NCI-H1105 (cell line): ENCODE measurements at places on chromosomes 2 and 18.

DNA sequence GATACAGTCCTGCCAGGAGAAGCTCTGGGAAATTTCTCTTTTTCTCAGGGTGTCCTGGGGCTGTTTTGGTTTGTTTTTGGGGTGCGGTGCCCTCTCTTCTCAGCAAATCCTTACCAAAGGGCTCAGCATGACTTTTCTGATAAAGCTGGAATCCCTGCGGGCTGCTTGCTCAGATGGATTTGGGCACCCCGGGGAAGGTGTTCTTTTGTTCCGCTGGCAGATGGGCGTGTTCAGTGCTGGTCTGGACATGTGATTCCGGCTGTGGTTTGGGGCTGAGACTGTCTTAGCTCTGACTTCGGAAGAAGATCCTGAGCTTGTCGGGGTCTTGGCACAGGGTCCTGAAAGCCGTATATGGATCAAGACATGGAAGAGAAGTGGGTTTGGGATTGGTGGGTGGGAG, 134.2 kb upstream of the SPRED2 start:
- no peak for DNase-seq

DNA sequence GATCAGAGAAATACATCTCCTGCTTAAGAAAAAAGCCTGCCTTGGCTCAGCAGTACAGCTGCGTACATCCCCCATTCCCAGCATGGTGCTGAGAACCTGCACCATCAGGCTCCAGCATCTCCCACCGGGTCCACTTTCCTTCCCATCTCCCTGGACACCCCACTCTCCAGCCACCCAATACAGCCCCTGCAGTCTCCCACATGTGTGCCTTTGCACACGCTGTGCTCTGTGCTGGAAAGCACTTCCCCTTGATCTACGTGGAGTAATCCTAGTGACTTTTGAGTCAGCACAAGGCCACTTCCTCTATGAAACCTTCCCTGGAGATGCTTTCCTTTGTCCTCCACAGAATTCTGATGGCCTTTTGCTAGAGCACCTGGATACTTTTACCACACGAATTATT, 17.0 kb downstream of the STAT1 start:
- no peak for DNase-seq

DNA sequence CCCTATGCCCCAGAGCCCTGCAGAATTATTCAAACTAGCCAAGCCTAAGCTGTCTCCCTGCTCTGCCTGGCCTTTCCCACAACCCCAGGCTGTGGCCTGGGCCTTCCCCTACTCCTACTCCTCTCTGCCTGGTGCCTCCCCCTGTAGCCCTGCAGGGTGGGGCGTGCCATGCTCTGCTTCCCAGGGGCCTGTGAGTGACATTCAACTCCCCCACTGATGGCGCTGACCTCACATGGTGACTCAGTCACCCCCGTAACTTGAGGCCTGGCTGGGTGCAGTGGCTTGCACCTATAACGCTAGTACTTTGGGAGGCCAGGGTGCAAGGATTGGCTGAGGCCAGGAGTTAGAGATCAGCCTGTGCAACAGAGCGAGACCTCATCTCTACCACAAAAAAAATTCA, 60.6 kb downstream of the KIF1A start:
- no peak for DNase-seq

DNA sequence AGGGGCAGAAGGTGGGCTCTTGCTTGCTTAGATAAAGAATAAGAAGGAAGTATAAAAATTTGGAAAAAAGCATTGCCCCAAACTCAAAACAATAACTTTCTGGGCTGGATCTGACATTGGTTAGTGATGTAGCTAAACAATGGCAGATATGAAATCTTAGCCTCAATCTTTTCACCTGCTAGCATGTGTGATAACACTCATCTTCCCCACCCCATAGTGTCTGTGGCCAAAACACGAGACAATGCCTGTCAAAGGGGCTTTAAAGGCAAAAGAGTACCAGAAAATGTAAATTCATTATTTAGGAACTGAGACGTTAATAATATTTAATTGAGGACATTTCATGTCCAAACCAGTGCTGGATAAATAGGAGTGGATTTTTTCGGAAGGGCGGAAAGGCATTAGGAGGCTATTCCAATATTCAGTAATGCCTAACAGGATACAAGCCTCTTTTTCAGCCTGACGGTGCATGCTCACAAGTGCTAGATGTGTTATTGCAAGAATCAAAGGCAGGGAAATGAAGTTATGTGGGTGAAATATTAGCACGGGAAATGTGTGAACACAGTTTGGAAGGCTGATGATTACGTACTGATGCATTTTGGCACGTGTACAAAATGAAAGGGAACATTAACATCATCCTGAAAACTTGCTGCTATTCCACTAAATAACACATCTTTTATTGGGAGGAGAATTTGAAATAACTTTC, 395.7 kb downstream of the GALR1 start:
- DNase-seq, result no peak

DNA sequence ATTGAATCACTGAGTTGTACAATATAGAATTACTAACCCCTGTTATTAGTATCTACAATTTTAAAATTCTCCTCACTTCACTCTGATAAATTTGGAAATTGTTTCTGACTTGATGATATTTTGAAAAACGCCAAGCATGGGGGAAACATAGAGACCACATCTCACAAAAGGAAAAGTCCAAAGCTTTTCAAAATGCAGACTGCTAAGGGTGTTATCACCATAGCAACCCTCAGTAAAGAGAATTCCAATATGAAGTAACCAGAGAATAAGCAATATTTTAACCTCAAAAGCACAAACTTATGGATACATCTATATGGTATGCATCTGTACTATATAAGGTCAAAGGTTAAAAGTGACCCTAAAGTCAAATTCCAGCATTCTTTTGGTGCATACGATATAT, 22.7 kb downstream of the LRP2 start:
- DNase-seq, result no peak

- peak; percentile 57 for DNase-seq
Observed at GRCh38 chr2:178306352-178307073, 112.2 kb downstream of the OSBPL6 start.

DNA sequence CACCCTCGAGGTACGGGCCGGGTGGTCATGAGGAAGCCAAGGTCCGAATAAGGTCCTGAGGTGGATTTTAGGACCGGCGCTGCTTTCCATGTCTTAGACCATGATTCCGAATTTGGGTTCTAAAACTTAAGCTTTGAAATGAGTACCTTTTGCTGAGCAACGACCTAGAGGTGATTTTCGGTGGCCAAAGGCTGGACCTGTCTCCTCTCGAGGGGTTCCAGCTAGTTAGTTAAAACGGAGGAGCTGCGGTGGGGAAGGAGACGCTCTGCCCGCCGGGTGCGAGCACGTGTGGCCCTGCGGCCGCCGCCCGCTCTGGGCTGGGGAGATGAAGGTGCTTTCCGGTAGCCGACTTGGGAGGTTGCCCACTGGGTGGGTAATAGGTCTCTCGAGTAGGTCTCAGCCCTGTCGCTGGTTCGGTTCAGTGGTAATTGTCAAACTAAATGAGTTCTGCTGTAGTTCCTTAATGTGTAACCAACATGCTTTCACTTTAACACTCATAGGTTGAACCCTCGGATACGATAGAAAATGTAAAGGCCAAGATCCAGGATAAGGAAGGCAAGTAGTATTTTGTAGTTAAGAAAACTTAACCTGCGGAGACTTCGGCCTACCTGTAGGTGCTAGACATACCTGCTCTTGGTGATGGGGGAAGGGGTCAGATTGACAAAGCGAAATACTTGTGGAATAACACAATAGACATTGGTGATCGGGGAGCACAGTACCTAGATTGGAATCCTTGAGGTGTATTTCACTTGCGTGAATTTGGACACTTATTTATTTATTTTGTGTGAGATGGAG, 572 bp downstream of the RPS27A start:
- peak; percentile 5 for DNase-seq

DNA sequence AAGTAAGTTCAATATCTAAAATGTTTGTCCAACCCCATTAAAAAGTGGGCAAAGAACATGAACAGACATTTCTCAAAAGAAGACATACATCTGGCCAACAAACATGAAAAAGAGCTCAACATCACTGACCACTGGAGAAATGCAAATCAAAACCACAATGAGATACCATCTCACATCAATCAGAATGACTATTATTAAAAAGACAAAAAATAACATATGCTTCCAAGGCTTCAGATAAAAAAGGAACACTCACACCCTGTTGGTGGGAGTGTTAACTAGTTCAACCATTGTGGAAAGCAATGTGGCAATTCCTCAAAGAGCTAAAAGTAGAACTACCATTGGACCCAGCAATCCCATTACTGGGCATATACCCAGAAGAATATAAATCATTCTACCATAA, 931.1 kb downstream of the LRP1B start:
- no peak for DNase-seq

GRCh38 chr2:159044804-159045286, 76.4 kb downstream of the TANC1 start:
- no peak for DNase-seq

DNA sequence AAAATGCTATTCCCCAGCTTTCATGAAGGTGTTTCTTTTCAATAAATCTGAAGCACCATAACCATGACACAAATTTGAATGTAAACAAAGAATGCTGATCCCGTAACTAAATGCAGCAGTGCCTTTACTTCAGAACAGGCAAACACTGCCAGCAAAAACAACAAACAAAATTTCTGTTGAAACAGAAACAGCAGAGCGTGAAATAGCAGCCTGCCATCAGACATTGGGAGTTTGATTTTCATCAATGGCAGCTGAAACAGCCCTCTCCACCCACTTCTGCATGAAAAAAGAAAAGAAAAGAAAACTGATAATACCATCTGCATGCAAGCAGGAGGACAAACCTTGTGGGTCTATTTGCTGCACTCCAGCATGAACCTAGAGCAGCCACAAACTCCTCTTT, 128.3 kb downstream of the CDH2 start:
- no peak for DNase-seq

DNA sequence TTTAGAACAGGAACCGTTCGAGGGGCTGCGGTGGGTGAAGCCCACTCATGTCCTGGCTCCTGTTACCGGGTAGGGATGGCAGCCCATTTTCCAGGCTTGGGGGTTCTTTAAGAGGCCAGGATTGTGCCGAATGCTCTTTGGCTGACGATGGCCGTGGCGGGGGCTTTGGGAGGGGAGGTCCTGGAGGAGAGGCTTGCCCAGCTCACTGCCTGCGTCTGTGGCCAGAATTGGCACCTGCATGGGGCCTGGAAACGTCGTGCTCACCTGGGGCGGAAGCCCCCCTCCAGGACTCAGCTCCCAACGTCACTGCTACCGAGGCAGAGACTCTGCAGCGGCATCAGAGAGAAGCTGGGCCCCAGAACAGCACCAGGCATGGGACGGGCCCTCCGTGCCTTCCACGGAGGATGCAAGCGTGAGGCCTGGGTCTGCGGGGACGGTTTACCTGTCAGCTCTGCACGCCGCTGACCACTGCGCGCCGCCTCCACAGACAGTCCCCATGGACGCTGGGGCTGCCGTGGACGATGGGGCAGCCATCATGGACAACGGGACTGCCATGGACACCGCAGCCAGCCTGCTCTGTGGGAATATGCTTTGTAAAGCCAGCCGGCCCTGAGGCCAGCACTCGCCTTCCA, 82.9 kb downstream of the NFATC1 start:
- no peak for DNase-seq

GRCh38 chr18:61582202-61582710, 249.0 kb downstream of the CDH20 start:
- no peak for DNase-seq

DNA sequence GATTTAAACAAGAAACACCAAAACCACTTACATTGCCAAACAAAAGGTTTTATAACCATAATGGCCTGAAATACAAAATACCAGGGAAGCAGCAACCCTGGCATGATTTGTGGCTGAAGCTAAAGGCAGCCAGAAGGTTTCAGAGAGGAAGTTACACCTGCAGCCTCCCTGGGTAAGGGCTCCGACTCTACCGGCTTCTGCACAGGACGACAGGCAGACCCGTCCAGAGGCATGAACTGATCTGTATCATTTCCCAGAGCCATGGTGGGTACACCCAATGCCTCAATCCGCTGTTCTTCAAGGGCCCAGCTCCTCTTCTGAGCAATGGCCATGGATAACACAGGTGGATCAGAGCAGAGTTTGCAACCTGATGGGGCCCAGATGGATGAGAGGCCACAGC, 71.6 kb downstream of the PXDN start:
- no peak for DNase-seq

DNA sequence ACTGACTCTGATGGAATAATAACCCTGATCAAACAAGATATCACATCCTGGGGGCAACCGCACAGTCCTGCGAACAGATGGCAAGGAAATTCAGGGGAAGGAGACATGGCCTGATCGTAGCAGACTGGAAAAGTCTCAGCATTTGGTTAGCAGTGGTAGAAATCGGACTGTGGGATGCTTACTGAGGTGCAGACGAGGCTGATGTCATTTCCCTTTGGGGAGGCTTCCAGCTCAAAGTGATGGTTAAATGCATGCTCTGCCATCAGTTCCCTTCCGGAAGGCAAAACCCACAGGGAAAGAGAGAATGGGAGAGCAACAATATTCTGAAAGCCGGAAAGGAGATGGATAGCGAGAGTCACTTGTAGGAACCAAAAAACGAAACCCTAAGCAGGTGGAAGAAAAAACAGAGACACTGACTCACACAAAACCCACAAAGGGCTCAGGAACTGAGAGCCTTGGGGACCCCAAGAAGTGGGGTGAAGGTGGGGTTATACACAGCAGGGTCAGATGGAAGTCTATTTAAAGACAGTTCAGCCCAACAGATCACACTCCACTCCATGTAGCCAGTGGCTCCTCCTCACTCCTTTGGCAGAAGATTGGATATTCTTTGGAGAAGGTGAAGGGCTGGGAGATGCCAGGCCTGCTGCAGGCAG, 93.1 kb downstream of the INPP5D start:
- DNase-seq, result no peak

DNA sequence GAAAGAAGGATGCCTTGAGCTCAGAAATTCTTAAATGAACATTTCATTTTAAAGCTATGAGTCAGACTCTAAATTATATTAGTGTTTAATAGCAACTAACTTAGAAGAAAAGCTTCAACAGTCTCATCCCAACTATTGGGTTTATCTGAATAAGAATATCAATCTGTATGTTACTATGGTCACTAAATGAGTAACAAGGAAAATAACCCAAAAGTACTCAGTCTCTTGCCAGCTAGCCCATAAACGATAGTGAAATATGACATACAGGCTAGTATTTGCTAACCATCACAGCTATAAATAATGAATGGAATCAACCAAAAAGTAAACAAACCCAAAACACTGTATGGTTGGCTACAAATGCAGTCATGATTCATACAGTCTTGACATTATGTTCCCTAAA, 174.9 kb downstream of the RAB3GAP1 start:
- DNase-seq, result no peak

DNA sequence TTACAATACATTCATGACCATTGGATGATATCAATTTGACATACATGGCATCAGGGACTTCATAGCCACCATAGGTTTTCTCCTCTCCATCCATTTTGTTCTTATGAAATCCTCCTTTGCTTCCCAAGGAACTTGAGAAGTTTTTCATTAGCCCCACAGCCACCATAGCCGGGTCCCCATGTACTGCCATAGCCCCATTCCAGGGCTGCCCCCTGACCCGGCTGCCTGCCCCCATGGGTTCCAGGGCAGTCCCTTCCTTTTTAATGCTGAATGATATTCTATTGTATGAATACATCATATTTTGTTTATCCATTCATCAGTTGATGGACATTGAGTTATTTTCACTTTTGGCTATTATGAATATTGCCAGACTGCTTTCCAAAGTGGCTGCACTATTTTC, 20.4 kb downstream of the ATP6V1B1 start:
- no peak for DNase-seq
